Activated naive CD4-positive, alpha-beta T cell treated with anti-CD3 and anti-CD28 coated beads for 36 hours (primary cell): ENCODE measurements at places on chromosomes 3 and 15.

DNA sequence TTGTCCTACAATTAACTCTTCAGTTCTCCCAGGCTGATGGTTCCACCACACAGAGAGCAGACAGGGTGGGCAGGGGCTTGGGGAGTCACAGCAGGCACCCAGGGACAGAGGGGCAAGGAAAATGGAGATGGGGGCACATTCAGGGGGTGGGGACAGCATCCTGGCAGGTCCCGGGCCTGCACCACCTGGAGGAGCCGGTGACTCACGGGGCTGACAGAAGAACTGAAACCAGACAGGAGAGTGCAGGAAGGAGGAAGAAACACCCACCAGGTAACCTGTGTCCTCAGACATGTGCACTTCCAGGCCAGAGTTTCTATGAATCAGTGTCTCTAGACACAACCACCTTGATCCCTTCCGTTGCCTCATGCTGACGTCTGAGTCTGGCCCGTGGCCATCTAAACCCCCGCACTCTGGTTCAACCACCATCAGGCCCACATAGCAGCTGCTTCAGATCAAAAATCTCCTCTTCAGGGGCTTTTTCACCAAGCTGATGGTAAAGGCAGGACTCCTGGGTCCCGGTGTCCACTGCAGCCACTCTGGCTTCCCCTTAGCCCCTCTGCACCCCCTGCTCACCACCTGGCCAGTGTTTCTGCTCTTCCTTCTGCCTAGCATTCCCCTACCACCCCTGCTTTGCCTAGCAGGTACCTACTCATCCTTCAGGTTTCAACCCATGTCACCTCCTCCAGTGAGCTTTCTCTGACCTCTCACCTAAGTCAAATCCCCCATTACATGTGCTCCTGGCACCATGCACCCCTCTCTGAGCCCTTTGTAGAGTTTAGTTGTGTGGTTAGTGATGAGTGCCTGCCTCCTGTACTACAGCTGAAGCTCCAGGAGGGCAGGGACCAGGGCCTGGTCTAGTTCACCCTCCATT lies 16.5 kb upstream of the CYP11A1 start:
- peak; percentile 86 for DNase-seq

GRCh38 chr15:27770769-27771554 lies 328.2 kb downstream of the OCA2 start:
- DNase-seq = no peak

DNA sequence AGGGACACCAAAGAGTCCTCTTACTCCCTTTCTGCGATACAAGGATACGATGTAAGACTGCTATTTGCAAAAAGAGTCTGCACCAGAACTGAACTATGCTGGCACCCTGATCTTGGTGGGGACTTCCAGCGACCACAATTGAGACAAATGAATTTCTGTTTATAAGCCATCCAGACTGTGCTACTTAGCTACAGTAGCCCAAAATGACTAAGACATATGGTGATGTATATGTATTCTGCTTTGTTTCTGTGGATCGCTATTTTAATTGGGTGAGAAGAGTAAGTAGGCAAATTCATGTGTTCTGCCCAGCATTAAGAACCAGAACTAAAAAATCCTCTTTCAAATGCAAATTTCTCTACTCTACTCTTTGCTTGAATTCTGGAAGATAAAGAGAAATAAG lies 720.9 kb downstream of the DIPK2A start:
- DNase-seq = no peak

DNA sequence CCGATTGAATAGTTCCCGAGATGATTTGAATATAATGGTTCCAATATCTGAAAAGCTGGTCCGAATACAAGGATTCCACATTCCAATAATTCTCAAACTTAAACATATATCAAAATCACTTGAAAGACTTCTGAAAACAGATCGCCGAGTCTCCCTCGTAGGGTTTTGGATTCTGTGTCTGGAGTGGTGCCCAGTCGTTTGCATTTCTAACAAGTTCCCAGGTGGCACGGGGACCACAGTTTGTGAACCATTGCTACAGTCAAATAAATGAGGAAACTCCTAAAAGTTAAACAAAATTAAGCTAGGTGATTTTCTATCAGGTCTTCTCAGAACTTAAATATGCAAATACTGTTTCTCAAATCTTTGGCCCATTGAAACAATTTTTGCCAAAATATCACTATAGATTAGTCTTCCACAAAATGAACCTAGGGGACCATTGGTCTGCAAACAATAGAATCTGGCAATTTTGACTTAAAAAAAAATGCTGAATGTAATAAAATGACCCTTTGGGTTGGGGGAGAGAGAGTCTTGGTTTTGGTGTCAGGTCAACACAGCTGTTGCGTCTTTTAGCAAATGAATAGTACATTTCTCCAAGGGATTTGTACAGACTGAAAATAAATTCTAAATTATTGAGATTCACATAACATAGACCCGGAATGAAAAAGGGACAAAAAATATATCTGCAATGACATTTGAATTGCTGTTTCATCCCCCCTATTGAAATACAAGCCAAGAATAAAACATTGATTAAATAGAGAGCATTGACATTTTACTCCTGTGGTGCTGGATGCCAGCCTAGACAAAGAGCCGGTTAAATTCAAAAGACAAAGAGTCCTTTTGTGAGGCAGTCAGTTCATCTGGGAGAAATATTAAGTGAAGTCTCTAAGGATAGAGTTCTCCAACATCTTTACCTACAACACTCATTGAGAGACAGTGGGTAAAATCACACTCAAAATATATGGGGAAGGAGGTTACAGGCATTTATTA lies 175.7 kb upstream of the ADAMTS9 start:
- no peak for DNase-seq
